ENCODE measurements at places on chromosomes 1 and 21.

DNA sequence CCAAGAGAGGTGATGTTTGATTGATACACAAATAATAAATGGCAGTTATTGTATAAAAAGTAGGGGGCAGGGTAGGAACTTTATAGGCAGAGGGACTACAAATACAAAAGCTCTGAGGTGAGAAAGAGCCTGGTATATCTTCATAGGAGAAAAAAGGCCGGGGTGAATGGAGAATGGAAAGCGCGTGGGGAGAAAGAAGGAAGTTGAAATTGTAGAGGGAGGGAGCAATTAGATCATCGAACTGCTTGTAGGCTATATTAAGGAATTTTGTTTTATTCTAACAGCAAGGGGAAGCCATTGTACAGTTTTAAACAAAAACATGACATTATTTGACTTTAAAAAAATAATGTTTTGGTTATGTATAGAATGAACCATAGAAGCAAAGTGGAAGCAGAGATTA, 147.4 kb downstream of the PDE4B start:
- no peak for DNase-seq

DNA sequence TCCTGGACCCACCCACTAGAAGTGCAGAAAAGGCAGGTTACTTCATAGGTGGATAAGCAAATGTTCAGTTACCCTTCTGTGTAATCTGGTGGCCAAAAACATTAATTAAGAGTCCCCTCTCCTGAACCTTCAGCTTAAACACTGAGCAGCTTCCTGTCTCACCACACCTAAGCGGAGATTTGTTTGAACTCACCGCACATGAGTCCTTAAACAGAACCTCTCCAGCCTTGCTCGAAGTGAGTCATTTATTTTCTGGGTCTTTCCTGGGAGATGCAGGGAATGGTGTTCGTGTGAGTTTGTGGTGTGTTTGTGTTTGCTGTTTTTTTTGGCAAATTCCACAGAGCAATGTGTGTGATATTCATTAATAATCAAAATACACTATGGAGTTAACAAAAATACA, 7.6 kb upstream of the FNBP1L start:
- DNase-seq, result no peak

DNA sequence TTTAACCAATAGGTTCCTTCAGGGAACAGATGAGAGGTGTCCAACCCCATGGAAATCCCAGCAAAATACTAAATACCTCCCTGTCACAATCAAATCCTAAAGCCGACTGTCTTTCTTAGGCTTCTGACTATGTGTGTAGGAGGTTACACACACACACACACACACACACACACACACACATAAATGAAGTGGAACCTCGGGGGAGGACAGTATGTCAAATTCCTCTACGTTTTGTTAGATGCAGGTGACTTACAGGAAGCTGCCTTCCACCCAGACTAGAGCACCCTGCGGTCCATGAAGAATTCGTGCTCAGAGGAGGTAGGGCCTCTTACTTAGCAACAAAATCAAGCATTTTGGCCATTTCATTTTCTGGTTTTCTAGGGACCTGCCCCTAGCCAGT, 16.4 kb downstream of the RSPH1 start:
- no peak for DNase-seq

GRCh38 chr1:171379846-171380245, 65.9 kb downstream of the FMO4 start:
- no peak for DNase-seq

DNA sequence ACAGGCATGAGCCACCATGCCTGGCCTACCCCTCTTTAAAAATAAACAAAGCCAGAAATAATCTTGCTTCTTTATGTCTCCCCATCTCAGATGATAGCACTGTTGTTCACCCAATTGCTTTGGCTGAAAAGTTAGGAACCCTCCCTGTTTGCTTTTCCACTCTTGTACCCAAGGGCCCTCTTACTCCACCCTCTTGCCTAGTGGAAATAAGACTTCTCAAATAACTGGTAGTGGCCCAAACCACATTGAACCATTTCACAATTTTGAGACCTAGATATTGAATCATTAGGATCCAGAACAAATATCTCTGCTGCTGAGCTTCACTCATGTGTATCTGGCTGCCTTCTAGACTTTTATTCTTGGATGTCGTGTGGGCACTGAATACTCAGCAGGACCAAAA, 37.7 kb downstream of the RNF220 start:
- DNase-seq, result no peak

GRCh38 chr1:15835205-15835740, 12.2 kb upstream of the SPEN start:
- peak; percentile 17 for DNase-seq

GRCh38 chr21:45894906-45895777, 86.4 kb upstream of the COL6A1 start:
- no peak for DNase-seq

DNA sequence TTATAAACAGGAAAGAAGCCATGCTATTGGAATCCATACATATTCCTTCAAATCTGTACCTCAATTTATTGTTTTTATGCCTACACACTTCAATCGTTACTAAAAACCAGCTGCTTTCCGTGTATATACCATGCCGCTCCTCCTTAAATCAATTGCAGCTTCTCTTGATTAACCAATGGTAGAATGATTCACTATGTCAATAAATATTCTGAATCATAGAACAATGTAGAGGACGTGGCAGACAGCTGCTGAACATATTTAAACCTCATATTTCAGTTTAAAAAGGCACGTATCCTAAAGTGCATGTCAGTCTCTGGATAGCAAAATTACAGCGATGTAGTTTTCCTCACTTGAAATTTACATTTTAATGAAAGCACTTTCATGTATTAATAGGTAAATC, 100.4 kb downstream of the MRPL39 start:
- no peak for DNase-seq

- no peak for DNase-seq
Measured at GRCh38 chr1:64087768-64088167, 115.7 kb upstream of the UBE2U start.

Measured in activated T-helper 1 cell treated with Interleukin-2 at 50 U/mL for 16 hours (primary cell).